Astrocyte of the cerebellum (primary cell): ENCODE measurements at places on chromosomes 11 and 22.
A peak's percentile ranks its signal among the peaks of the same experiment; 100 is the strongest.

DNA sequence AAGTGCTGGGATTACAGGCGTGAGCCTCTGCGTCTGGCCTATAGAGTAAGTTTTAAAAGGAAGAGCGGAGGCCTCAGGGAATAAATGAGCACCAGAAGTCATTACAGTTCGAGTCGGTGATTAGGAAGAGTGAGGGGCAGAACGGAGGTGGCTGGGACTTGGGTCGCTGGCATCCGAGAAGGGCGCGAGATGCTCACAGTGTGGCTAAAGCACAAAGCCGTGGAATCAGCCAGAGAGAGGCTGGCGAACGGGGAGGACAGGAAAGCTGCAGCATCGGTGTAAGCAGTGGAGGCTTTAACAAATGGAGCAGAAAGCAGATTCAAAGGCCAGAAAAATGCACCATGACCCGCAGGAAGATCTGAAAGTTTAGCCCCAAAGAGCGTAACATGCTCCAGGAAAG lies 2.7 kb upstream of the KRTAP5-4 start:
- no peak for DNase-seq

GRCh38 chr22:17772249-17772957 lies 1.9 kb downstream of the BID start:
- DNase-seq, result no peak

- no peak for DNase-seq
Measured at GRCh38 chr11:36631774-36632173, 33.7 kb upstream of the RAG2 start.

DNA sequence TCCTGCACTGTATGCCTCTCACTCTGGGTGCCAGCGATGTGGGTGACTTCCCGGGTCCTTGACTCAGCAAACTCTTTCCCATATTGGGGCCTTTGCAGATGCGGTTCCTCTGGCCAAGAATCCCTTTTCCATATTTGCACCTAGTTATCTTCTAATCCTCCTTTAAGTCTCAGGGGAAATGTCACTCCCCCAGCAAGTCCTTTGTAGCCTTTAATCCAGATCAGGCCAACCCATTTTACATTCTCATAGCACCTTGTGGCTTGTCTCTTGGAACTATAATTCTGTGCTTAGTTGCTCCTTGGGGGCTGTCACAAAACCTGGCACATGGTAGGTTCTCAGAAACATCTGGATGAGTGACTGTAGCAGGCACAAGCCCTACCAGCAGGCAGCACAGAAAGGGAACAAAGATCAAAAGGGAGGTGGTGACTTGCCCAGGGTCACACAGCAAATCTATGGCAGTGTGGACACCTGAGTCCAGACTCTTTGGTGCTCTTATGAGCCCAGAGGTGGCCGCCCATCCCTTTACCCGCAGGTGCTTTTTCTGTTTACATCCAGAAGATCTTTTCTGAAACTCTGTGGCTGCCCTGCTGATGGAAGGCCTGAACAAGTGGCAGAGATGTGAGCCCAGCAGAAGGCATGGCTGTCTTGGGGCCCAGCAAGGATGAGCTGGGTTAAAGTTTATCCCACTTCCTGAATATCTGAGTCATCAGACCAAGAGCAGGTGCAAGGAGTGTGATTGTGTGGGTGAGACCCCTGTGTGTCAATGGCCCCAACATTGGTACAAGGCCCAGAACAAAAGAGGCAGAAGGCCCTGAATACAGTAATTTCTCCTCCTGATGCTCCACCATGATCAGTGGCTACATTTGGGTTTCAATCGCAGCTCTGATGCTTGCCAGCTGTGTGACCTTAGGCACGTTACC lies 78.6 kb upstream of the GRK3 start:
- no peak for DNase-seq

- DNase-seq, result peak; percentile 23
Measured at GRCh38 chr11:130847517-130847916, 68.8 kb downstream of the SNX19 start.

GRCh38 chr22:35307892-35308291 lies 8.2 kb downstream of the TOM1 start:
- DNase-seq, result no peak

- no peak for DNase-seq
Measured at GRCh38 chr11:877565-877964, 33.0 kb downstream of the CHID1 start.

GRCh38 chr11:117814766-117815261 lies 9.7 kb downstream of the FXYD2 start:
- DNase-seq, result peak; percentile 42

DNA sequence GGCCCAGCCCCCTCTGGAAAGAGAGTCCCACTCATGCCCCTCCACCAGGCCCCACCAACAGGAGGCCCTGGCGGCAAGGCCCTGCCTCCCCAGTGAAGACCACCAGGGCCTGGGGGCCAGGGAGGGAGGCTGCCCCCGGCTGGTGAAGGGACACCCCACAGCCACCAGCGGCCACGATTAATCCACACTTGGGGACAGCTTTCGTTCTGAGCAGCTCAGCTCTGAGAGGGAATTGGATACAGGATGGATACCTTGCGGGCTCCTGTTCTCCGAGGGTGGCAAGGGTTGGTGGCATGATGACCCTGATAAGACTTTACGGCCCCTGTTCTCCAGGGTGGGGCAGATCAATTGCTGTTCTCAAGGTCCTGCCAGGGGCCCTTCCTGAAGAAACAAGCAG lies 6.9 kb upstream of the NLRP6 start:
- no peak for DNase-seq

- DNase-seq, result no peak
Measured at GRCh38 chr11:4195909-4196308, 101.3 kb downstream of the RRM1 start.

GRCh38 chr22:49962012-49962750 lies 1.6 kb downstream of the PIM3 start:
- DNase-seq, result peak; percentile 72

GRCh38 chr22:24905909-24906308 lies 40.6 kb downstream of the LHFPL7 start:
- DNase-seq, result no peak
